ENCODE measurements at places on chromosomes 11 and 22. TPM values are rescaled to one million over a fixed set of nuclear protein-coding genes. Genes with fewer than 3 reads are reported as not detected.
A peak's percentile ranks its signal among the peaks of the same experiment; 100 is the strongest.

IL17REL gene
- 2.3 TPM for total RNA-seq

LMF2 gene
- total RNA-seq: 68.5 TPM

SOX6 gene
- total RNA-seq: 163 TPM

PARVG gene
- total RNA-seq: 304 TPM

NRXN2 gene
- 4.2 TPM for total RNA-seq

MS4A6E gene
- total RNA-seq: not detected

GRCh38 chr11:76649011-76649410 is 21.5 kb downstream of the LRRC32 start:
- no peak for DNase-seq

- DNase-seq: no peak
Observed at GRCh38 chr11:58004664-58005063, 19.0 kb upstream of the OR9Q1 start.

DNA sequence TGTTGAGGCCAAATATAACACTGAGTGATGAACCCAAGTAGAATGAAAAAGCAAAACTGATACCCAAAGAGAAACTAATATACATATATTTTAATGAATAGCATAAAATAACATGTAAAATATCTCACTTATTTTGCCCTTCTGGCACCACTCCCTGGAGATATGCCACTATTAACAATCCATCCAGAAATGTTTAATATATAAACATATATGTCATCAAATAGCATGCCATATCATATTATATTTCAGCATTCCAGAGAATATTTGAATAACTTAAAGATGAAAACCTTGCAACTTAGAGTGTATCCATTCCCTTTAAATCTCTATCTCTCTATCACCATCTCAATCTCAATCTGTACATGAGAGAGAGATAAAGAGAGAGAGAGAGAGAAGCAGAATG is 1073.3 kb upstream of the RAG2 start:
- no peak for DNase-seq

DNA sequence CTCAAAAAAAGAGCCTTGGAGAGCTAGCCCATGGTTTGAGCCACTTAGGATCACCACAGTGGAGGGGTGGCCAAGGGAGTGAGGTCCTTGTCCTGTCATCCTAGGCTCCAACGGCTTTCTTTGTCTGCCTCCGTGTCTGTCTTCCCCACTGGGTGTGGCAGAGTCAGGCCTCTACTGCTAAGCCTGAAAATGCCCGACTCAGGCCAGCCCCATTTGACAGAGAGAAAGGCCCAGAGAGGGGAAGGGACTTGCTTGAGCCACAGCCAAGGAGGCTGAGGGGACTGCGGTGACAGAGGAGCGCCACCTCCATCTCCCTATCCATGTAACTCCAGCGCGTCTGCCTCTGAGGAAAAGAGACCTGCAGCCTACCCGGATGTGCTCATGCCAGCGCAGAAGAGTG is 27.8 kb upstream of the CD82 start:
- DNase-seq: no peak

GRCh38 chr11:117808784-117809183 is 11.8 kb upstream of the DSCAML1 start:
- peak; percentile 63 for DNase-seq

All from Peyer's patch (tissue), 4 donors.